ENCODE measurements at places on chromosomes 6 and 20.

GRCh38 chr6:127291495-127291894, 24.8 kb downstream of the RNF146 start:
- no peak for DNase-seq

- DNase-seq = no peak
Measured at GRCh38 chr6:100473182-100473581, 8.5 kb upstream of the SIM1 start.

GRCh38 chr6:104640150-104640700, 219.5 kb downstream of the HACE1 start:
- no peak for DNase-seq

DNA sequence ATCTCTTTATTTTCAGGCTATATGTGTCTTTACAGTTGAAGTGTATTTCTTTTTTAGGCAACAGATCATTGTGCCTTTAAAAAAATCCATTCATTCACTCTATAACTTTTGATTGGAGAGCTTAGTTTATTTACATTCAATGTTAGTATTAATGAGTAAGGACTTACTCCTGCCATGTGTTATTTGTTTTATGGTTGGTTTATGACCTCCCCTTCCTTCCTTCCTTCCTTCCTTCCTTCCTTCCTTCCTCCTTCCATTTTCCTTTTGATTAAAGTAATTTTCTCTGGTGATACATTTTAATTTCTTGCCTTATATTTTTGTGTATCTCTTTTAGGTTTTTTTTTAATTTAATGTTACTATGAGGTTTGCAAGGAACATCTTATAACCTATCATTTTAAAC, 1005.3 kb upstream of the EPHA7 start:
- DNase-seq = no peak

GRCh38 chr20:45051204-45052060, 49.5 kb downstream of the KCNS1 start:
- DNase-seq = no peak

- no peak for DNase-seq
Measured at GRCh38 chr6:89404512-89404911, 7.6 kb downstream of the RRAGD start.

DNA sequence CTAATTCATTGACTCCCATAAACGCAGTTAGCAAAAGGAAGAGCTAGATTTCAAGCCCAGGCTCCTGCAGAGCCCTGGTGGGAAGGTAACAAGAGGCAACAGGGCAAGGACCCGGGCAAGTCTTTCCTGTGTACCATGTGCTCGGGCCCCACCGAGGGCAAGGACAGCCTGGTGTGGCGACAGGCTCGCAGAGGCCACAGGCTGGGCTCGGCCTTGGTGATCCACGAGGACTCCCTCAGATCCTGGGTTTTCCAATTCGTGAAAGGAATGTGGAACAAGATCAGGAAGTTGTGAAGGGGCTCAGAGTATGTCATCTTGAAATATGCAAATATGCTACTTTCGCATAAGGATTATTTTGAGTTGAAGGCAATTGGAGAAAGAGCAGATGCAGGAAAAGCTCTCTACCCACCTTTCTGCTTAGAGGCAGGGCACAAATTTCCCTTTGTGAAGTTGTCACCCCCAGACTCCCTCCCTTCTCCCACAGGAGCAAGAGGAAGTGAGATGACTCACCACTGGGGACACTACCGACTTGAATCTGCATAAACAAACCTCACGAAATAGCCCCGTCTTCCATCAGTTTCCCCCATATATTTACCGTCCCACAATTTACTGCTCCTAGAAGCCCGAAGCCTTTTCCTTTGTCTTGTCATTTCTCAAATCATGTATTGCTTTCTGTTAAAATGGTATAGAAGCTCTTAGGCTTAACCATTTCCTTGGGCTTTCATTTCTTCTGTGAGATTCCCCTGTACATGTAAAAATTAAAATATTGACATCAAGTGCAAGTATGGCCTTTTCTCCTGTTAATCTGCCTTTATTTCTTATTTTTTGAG, 79.0 kb downstream of the PSMG4 start:
- DNase-seq = no peak

DNA sequence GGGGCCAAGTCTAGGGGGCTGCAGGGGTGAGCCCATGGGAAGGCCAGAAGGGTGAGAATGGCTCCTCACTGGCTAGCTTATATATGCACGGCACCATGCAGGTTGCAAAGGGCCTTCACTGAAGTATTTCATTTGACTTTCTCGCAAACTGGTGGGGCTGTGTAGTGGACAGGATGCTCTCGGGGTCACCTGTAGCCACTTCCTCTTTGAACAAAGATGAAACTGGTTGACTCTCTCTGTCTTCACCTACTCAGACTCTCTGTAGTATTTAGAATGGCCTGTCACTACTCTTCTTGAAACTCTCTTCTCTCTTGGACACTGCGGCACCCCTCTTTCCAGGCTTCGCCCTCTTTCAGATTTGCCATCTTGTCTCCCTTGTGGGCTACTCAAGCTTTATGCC, 560.5 kb downstream of the PKHD1 start:
- DNase-seq = no peak
